ENCODE measurements at places on chromosomes 3 and 15.

DNA sequence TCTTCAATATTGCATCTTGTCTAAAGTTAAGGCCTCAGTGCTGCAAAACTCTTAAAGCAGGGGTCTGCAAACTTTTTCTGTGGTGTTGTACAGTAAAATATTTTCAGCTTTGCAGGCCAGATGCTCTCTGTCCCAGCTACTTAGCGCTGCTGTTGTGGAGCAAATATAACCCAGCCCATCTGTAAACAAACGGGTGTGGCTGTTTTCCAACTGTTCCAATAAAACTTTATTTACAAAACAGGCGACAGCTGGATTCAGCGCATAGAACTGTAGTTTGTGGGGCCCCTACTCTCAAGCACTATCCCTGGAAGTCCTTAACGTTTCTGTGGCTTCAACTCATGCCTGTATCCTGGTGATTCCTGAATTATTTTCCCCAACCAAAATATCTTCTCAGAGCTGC lies 365.0 kb downstream of the FOXP1 start:
- DNase-seq = no peak

- peak; percentile 31 for DNase-seq
These were observed 53.0 kb upstream of the GSK3B start for GRCh38 chr3:120147072-120147871.

- no peak for DNase-seq
These were observed 38.8 kb downstream of the SPG21 start for GRCh38 chr15:64950888-64951287.

GRCh38 chr15:36911322-36911944 lies 188.9 kb downstream of the MEIS2 start:
- DNase-seq = no peak

DNA sequence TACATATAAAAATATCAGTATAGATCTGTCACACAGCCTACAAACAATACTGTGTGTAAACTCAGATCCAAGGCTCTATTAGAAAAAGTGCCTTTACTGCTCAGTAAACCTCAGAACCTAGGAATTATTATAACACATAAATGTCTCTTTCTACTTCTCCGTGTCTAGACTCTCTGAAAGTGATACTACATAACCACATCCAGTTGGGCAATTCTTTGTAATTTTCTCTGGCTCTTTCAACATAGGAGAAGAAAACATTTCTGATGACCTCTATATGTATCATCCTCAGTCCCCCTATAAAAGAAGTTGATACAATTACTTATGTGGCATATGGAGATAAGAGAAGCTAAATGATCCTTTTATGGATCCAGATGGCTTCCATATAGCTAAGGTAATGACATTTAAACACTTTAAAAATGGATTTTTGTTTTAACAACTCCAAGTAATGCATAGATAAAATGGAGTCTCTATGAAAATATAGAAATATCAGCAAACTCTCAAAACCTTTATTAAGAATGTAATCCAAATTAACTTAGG lies 104.5 kb downstream of the LSAMP start:
- DNase-seq = no peak

DNA sequence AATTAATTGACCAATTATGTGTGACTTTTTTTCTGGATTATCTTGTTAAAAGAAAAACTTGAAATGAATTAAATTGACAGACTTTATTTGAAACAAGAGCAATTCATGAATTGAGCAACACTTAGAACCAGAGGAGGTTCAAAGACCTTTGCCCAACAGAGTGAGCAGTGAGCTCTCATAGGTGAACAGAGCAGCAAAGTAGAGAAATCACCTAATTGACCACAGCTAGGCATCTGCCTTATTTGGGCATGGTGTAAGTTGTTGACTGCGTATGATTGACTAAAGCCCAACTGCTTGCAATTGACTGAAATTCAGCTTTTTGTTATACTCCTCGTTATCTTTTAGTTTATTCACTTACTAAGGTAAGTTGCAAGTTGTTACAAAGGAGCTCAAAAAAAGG lies 1216.0 kb upstream of the ALCAM start:
- no peak for DNase-seq

All from GM12864 (cell line).